Hepatocyte (in vitro differentiated cells): ENCODE measurements at places on chromosomes 5 and 9.

DNA sequence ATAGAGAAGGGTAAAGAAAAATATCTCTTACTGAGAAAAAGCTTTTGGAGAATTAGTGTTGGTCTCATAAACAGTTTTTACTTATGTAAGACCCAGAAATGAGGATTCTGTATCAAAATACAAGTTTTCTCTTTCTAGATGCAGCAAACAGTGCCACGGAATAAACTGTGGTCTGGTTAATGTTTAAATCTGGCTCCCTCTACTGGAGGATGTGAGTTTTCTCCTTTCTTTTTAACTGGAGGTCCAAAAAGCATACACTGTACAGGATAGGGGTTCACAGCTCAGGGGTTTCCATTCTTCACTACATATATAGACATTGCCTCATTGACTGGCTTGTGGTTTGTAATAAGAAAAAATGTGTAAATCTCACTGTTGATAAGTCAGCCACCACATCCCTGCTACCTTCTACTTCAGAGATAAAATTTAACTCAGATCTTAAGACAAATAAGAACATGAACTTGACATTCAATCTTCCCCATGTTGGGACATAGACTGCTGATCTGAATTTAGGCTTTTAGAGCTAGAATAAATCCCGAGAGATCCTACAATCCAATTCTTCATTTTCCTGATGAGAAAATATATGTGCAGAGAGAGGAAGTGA is 98.9 kb downstream of the CFAP95 start:
- DNase-seq = peak; percentile 77

- no peak for DNase-seq
Measured at GRCh38 chr5:73214996-73215395, 42.0 kb downstream of the TMEM174 start.

DNA sequence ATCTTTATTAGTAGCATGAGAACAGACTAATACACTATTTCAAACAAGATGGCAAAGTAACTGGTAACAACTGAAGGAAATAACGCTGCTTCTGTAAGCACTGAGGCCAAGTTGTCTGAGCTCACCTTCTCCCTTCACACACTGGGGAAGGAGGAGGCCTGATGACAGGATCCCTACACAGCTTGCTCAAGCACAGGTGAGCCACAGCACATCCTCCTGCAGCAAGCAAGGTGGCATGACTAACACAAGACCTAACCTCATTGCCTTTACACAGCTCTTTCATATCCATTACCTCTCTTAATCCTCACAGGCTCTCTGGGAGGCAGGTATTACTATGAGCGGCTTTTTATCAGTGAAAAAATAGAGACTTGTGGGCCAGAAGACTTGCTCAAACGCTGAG is 83.3 kb downstream of the ARL15 start:
- DNase-seq = no peak

DNA sequence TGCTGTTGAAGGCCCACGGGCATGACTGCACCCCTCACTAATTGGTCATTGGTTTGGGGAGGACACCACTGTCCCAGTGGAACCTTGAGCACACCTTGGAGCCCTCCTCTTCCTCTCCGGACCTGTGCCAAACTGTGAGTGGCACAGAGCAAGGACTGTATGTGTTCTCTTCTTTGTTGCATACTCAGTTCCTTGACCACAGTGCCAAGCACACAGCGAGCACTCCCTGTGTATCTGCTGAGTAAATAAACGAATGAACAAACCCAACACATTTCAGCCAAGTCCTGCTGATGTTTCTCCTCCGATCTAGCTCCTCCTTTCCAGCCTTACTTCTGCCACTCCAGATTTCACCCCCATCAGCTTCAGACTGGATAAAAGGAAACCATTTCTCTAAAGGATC is 2.7 kb upstream of the TRIM52 start:
- no peak for DNase-seq

DNA sequence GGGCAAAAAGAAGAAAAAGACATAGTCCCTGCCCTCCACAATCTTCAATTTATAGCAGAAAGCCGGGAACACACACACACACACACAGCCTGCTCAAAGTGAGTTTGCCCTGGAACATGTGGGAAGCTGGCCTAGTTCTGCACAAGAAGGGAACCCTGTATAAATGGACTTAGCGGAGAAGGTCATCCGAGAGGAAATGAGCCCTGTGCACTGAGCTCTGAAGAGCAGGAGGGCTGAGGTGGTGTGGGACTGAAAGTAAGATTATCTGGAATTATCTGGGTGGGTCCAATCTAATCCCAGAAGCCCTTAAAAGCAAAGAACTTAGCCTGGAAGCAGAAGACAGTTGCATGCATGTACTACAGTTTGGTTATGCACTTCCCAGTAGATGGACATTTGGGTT is 90.0 kb upstream of the CTSV start:
- no peak for DNase-seq

DNA sequence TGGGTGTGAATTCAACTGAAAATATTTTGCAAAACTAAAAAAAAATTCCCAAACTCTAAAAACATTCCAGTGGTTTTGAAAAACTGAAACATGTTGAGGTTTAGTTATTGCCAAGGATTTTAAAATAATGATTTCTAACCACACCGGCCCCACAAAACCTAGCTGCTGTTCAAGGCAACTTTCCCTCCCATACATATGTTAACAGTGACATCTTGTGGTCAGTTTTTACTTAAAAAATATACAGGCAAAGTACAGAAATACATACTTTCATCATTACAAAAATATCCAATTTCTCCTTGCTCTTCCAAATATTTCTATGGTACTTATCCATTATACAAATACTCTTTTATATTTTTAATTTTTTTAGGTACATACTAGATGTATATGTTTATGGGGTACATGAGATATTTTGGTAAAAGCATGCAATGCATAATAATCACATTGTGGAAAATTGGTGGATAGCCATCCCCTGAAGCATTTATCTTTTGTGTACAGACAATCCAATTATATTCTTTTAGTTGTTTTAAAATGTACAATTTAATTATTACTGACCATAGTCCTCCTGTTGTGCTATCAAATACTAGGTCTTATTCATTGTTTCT is 34.4 kb upstream of the MRPS30 start:
- peak; percentile 65 for DNase-seq

DNA sequence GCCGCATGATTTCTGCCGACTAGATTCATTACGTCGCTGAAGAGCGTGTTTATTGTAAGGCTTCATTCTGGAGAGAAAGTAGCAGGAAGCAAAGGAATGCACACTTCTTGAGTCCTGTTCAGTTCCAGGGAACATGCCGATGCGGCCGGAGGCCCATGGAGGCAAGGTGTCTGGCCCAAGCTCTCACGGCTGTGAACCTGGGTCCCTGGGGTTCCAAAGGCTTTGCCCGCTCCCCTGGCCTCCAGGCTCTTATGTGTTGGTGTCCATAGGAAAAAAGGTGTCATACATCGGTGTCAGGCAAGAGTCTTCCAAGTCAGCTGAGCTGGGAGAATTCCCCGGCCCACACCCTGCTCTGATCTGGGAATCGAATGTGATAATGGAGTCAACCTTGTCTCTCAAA is 64.7 kb downstream of the WWC1 start:
- DNase-seq = no peak

- DNase-seq = no peak
Measured at GRCh38 chr5:83126501-83126900, 49.2 kb downstream of the XRCC4 start.

DNA sequence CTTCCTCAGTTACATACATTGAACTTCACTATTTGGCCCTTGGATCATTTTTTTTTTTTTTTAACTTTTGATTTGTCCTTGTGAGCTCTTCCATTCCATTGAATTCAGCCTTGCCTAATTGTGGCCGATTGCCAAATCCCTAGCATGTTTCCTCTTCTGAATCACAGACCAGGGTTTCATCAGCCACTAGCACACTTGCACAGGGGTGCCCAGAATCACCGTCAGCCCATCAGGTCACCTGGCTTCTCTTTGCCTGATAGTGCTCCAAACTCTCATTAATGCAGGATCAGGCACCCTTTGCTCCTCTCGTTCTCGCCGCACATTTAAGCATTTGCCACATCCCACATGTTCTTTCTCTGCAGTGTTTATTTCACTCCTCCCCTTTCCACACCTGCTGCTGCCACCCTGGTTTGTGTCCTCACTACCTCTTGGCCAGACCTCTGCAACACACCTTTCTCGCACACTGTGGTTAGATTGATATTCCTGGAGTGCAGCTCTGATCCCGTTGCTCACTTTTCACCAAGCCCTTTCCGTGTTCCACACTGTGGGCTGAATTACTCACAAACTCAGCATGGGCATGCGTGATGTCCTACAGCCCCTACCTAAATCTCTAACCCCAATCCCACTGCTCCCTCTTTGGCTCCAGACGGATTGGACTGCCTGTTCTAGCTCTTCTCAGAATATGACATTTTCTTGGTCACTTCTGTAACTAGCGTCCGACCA is 9.8 kb downstream of the PIK3R1 start:
- peak; percentile 42 for DNase-seq

DNA sequence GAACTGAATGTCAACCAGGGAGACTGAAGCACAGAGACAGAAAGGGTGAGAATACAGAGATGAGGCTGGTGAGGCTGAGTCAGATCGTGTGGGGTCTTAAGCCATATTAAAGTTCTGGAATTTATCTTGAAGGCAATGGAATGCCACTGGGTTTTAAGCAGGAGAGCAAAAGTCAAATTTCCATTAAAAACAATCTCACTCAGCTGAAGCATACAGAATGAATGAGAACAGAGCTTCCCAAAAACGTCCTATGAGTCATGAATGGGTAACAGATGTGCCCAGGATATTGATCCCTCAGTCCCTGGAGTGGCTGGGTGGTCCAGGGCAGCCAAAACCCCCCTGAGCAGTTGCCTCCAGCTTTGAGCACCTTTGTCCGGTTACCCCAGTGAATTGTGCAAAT is 44.9 kb downstream of the PFDN1 start:
- no peak for DNase-seq

- DNase-seq = peak; percentile 87
Measured at GRCh38 chr5:16934123-16934522, 2.0 kb downstream of the MYO10 start.

DNA sequence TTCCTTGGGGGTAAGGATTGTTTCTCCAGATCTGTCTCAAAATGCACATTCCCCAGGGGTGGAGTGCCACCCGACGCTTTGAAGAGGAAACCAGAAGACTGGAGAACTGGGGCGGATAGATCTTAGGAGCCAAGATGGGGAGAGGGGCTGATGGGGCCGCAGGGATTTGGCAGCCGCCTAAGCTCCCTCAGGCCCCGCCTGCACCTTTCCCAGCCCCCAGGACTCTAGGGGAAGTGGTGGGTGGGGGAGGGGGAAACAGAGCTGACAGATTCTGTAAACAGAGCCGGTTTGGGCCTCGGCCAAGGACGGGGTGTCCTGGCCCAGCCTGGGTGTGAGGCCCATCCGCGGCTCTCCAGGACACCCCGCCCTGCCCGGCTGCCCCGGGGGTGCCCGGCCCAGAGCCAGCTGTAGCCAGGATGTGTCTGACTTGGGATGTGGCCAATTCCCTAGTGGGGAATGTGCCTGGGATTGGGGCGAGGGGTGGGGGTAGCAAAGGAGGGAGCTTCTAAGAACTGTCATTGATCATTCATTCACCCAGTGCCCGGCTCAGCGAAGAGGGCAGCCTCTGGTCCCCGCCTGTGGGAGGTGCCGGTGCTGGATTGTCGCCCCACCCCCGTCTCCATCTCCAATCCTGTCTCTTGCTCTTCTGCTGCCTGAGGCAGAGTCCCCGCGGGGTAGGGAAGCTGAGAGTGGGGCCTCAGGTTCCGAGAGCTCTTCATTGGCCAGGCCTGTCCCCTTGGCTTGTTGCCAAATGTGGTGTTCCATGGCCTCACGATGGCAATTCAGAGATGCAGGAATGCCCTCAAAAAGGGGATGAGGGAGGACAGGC is 54.8 kb upstream of the CDKN2AIPNL start:
- peak; percentile 94 for DNase-seq

GRCh38 chr9:2059274-2059929 is 44.3 kb downstream of the SMARCA2 start:
- DNase-seq = no peak

GRCh38 chr5:157177953-157178352 is 2.7 kb upstream of the ITK start:
- DNase-seq = no peak

- DNase-seq = no peak
Measured at GRCh38 chr9:87213948-87214347, 266.6 kb upstream of the GAS1 start.

DNA sequence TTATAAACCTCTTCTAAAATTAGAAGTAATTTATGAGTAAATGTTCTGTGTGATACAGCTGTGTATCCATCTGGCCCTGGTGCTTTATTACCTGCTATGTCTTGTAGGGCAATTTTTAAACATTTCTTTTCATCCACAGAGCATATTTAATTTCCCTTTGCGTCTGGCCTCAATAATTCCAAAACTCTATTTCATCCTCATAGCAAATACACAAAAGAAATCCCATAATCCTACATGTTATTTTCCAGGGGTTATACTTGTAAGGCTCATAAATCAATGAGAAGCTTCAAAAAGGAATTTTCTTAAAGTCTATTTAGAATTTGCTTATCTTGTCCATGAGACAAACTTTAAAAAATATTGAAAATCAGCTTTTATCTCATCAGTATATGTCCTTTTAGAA is 167.0 kb downstream of the TTC39B start:
- no peak for DNase-seq

DNA sequence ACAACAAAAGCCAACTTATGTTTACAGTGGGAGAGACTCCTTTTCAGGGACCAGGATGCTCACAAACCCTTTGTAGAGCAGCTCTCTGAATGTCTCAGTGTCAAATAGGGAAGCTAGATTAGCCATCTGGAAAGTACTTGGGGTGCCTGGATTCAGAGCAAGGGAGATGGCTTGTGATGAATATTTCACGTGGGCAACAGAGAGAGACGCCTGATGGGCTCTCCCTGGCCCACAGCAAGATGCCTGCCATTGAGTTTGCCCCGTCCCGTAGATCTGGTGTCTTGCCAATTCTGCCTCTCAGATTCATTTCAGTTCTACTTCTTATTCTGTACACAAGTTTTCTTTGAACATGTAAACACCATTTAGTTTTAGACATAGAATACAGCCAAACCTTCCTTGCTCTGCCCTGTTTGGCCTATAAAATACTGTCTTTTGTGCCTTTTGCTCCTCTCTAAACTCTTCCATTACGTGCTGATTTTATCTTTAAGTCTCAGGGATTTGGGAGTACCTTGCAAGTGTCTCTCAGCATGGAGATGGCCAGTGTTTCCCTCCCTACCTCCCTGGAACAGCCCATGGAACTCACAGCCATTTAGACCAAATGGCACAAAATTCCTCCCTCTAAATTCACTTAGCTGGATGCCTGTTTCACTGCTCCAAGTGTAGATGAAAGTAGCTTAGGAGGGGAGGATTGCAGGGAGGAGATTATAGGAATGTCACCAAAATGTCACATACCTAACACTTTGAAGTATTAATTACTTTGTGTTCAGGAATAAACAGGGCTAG is 234.3 kb downstream of the SAXO1 start:
- no peak for DNase-seq
